ENCODE measurements at places on chromosomes 1 and 21.
A peak's percentile ranks its signal among the peaks of the same experiment; 100 is the strongest.

GRCh38 chr1:41366455-41367287, 5.4 kb downstream of the FOXO6 start:
- DNase-seq: peak; percentile 54

DNA sequence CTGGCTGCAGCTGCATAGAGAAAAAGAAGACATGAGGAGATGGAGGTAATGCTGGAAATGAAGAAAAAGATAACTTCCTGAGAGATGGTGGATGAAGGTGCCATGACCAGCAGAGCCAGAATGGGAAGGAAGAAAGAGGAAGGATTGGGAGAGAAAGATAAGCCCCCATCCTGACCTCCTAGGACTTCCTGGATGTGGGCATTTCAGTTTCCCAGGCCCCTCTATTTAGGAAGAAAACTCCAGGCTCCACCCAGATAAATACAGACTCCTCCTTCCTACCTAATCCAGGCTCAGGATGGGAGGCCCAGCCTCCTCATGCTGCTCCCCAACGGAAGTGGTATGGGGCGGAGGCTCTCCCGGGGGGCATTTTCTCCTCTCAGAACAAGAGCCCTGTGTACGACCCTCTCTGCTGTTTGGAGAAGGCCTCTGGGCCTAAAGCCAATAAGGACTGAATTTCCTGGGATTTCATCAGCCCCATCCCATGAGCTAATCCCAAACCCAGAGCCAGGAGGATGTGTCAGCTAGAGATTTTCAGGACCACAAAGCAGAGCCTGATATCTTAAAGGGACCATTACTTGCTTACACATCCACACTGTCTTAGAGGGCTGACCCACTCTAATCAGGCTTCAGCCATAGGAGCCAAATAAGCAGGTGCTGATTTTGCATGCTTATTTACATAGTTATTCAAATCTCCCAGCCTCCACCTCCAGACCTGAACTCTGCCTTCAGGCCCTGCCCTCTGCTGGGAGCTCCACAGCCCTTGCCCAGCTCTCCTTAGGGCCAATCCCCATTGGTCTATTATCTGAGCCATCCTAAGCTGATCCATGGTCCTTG, 5.1 kb upstream of the ARHGEF2 start:
- DNase-seq: no peak

DNA sequence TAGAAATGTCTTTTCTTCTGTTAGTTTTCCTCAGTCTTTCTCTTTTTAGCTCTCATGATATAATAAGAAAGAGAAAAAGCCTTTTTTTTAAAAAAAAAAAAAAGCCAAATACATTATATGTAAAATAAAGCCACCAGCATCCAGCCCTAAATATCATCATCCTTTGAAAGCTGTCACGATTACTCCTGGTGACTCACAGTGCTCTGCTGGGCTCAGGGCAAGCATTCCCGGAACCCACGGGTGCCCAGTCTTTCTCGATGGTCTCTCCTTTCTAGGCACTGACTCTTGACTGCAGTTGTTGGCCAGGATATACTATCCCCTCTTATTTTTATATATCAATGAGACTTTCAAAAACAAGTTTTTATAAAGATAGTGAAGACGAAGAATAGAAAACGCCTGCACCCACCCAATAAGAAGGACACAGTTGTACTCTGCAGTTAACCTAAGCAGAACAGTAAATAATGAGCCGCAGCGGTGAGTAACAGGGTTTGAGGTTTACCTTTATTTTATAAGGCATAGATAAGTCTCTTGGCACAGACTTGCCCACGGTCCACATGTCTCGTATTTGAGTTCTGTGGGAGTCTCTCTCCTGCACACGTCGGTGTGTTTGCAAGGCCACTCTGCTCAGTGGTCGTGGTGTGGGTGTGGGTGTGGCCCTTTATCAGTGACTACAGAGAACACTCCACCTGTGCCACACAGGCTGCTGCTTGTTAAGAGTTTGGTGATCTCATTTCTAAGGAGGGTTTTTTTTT, 15.7 kb upstream of the MX2 start:
- DNase-seq: no peak

DNA sequence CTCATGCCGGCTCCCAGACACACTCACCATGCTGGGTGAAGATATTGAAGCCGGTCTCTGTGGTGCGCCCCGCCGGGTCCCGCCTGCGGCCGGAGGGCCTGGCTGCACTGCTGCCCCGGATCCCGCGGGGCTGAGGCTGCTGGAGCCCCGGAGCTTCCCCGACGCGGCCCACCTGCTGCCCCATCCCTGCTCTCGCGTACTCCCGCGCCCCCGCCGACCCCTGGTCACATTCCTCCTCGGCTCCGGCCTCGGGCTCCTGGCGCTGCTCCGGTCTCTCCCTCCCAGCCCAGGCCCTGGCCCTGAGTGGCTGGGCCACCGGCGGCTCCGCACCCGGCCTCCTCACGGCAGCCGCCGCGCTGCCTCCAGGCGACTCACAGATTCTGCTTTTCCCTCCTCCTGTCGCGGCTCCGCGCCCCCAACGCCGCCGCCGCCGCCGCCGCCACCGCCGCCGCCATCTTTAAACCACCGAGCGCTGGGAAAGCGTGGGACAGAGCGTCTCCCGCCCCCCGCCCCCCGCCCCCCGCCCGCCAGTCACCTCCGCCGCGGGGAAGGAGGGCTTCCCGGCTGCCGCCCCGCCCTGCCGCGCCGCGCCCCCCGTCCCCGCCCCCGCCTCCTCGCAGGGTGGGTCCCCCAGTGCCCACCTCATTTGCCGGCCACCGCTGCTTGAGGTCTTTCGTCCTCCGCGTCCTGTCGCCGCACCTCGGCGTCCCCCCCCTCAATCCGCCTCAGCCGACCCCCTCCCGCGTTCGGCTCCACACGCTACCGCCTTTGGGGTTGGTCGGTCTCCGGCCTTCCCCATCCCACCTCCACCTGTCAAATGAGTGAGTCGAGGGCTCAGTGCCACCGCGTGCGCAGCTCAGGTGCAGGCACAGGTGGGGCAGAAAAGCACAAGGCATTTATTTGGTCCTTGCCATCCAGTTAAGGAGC, at the start of gene ABL2:
Gene ABL2 (minus strand): TSS at position 464 of the 927 bp plus-strand sequence. CDS start 280 bp downstream, at position 184.
- peak; percentile 51 for DNase-seq

DNA sequence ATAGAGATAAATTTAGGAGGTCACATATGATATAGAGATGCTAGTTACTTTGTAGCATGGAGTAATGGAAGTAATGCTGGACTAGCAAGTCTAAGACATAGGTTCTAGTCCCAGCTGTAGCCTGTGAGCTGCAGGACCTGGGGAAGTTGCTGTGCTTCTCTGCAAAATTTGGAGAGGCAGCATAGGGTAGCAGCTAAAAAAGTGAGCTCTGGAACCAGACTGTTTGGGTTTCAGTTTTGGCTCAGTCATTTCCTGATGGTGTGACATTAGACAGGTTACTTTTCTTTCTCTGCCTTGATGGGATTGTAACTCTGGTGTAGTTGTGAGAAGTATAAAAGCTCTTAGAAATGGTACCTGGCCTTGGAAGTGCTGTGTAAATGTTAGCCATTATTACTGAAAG, 3.3 kb downstream of the METTL13 start:
- no peak for DNase-seq

GRCh38 chr21:37909936-37910335, 6.3 kb downstream of the KCNJ6 start:
- DNase-seq: no peak

GRCh38 chr1:22428672-22429071, 23.0 kb upstream of the ZBTB40 start:
- no peak for DNase-seq

GRCh38 chr1:85629532-85629920, 49.0 kb downstream of the CCN1 start:
- DNase-seq: no peak
